Thymus (tissue), 14 donors: ENCODE measurements at places on chromosomes 1 and 21.

GRCh38 chr1:109368464-109368863 is 29.3 kb downstream of the SORT1 start:
- DNase-seq: no peak

DNA sequence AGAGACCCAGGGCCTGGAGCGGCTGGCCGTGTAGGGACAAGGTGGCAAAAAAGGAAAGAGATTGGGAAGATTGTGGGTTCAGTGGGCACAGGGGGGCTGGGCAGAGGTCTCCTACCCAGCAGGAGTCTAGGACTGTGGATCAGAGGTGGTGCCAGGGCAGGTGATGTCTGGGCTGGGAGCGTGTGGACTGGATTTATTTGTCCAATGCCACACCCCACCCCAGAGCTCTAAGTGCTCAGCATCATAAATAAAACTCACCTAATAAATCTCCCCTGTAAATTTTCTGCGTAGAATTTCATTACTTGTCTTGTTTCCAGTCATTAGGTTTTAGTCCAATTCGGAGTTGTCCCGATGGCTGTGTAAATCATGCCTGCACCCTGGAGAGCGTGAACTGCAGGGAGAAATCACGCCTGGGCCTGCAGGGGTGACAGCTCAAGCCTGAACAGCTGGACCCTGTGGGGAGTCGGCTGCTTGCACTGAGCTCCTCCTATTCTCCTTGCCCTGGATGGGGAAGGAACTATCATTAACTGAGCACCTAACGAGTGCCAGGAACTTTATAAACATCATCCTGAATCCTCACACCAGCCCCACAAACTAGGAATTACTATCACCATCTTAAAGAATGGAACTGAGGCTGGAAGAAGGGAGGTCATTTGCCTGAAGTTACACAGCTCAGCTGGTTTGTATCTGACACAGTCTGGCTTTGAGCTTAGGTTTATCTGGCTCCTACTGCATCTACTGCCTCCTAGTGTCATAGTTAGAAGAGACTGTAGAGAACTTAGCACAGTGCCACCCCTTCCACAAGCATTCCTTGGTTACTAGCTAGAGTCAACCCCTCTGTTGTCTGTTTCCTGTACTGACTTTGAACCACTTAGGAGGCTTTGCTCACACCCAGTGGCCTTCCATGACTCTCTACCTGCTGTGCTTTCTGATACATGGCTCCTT is 25.0 kb upstream of the POU3F1 start:
- no peak for DNase-seq

GRCh38 chr1:96998466-96998865 is 276.9 kb downstream of the PTBP2 start:
- DNase-seq: no peak

DNA sequence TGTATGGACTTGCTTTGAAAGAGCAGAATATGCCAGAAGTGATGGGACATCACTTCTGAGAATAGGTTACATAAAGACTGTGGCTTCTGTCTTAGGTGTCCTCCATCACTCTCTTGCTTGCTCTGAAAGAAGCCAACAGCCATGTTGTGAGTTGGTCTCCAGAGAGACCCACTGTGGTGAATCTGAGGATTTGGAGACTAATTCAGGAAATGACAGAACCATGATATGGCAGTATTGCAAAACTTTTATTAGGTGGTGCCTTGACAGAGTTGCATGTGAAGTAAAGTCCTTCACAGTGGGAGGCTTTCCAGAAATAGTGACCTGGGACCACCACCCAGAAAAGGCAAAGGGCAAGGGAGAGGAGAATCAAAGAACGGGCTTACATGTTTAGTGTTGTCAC is 628.6 kb downstream of the KCNT2 start:
- DNase-seq: no peak

- DNase-seq: no peak
Measured at GRCh38 chr1:35201631-35202030, 8.7 kb upstream of the SFPQ start.

- DNase-seq: no peak
Measured at GRCh38 chr1:218472885-218473284, 127.7 kb downstream of the TGFB2 start.

- DNase-seq: no peak
Measured at GRCh38 chr1:119987112-119987511, 82.3 kb downstream of the NOTCH2 start.
